ENCODE measurements at places on chromosomes 13 and 19.
A peak's percentile ranks its signal among the peaks of the same experiment; 100 is the strongest.

- no peak for DNase-seq
Measured at GRCh38 chr19:42143341-42144234, 11.3 kb upstream of the POU2F2 start.

DNA sequence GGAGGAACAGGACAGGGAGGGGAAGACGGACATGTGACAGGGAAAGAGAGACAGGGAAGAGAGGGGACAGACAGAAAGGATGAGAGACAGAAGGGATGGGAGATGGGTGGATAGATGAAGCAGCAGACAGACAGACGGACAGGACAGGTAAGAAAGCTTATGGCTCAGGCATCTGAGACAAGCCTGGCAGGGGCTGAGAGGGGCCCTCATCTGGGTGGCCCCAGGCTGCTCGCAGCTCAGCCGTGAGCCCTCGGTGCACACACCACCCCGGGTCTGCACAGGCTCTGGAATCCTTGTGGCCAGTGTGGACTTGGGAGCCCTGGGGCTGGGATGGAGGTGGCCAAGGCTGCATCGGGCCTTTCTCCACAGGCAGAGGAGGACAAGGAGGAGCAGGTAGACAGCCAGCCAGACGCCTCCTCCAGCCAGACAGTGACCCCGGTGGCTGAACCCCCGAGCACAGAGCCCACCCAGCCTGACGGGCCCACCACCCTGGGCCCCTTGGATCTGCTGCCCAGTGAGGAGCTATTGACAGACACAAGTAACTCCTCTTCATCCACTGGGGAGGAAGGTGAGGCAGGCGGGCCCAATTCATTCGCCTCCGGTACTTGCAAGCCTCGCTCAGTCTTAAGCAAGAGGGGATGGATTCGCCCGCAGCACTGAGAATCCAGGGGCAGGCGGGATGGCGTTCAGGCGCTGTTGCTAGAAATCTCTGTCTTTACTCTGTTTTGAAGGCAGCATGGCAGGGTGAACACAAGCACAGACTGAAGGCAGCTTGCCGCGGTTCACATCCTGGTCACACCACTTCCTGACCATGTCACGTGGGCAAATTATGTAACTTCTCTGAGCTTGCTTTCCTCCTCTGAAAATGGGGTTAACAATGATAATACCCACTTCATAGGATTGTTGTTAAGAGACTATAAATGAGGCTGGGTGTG is 14.0 kb downstream of the GRAMD1A start:
- peak; percentile 84 for DNase-seq

GRCh38 chr19:41535029-41535622 is 40.8 kb upstream of the CEACAM21 start:
- peak; percentile 14 for DNase-seq

GRCh38 chr13:84031120-84031519 is 148.8 kb upstream of the SLITRK1 start:
- no peak for DNase-seq

DNA sequence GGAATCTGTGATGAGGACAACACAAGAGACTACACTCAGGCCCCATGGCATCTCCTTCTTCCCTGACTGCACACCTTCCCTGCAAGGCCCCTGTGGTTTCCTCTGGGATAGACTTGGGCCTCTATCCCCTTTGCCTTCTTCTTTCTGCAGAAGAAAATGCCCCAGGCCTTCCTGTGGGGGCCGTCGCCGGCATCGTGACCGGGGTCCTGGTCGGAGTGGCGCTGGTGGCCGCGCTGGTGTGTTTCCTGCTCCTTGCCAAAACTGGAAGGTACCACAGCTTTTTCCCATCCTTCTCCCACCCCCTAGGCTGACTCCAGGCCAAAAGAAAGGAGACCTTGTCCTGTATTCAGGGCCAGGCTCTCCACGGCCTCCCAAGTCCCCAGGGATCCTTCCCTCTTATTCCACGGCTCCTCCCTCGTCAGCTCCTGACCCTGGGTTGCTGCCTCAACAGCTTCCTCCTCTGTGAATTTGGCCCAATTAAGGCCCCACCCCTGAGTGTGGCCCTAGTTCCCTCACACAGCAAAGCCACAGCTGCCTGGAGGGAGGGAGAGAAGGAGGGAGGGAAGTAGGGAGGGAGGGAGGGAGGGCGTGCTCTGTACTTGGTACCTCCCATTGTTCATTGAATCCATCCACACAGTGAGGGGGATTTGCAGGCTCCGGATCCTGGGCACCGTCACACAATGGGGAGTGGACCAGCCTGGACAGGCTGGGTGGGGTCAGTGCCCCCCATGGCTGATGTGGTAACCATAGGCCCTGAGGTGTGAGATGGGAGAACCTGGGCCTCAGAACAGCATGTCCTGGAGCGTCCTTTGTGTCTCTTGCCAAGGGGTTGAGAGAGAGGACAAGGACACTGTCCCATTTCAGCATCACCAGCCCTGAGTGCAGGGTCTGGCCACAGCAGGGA is 12.5 kb downstream of the CEACAM3 start:
- DNase-seq: peak; percentile 10

GRCh38 chr13:92951273-92951890 is 275.2 kb upstream of the GPC6 start:
- no peak for DNase-seq

DNA sequence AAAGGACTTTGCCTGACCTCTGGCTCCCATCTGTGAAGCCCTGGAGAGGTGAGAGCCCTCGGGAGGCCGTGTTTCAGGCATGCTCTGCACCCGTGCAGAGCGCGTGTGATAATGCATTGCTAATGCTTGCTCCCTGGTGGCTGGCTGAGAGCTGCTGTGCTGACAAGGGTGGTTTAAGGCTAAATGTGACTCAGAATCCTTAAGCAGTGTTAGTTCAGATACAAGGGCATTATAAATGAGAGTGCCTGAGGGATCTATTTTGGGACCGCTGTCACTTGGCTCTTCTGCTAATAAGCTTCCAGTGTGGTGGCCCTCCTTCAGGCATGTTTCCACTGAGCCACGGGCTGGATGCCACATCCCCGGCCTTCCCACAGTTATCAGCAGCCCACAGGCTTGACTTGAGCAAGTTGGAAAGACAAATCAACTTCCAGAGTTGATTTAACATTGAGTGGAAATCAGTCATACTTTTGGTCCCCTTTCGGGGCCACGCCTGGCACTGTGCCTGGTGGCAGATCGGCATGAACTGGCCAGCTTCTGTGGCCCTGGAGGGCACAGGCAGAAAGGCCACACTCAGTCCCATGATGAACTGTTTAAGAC is 17.0 kb downstream of the ALOX5AP start:
- no peak for DNase-seq

GRCh38 chr19:33906578-33907335 is 110.1 kb downstream of the KCTD15 start:
- DNase-seq: no peak

GRCh38 chr13:111956261-111957151 is 110.4 kb upstream of the SOX1 start:
- DNase-seq: no peak

DNA sequence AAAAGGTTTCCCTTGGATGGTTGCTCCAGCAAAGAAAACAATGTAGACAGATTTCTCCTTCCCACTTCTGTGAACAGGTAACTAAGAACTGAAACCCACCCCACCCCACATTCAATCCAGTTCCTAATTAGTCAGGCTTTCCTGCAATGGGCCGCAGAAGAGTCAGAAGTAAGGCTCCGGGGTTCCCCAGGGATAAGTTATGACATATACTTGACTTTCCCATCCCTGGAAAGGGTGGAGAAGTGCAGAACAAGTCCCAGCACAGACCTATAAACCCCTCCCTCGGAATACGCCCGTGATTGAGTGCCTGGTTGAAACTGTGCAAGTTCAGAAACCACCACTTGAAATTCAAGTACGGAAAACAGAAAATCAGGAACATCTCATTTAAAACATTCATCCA is 24.9 kb downstream of the RCBTB2 start:
- no peak for DNase-seq

DNA sequence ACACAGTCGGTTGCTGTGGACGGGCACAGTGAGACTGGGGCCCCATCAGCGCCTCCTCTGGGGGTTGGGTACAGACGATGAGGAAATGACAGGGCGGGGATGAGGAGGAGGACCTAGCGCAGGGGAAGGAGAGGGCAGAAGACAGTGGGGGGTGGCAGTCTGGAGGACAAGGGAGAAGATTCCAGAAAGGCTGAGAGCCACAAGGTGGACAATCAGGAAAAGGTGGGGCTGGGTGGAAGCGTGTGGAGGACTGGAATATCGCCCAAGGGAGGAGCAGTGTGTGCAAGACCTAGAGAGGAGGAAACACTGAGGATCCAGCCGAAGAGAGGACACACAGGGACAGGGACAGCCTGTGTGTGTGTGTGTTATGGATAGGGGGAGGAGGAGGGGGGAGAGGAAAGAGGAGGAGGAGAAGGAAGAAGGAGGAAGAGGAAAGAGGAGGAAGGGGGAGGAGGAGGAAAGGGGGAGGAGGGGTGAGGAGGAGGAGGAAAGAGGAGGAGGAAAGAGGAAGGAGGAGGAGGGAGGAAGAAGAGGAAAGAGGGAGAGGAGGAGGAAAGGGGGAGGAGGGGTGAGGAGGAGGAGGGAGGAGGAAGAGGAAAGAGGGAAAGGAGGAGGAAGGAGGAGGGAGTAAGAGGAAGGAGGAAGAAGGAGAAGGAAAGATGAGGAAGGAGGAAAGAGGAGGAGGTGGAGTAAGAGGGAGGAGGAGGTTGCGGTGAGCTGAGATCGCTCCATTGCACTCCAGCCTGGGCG is 15.8 kb upstream of the GARIN5A start:
- peak; percentile 23 for DNase-seq

DNA sequence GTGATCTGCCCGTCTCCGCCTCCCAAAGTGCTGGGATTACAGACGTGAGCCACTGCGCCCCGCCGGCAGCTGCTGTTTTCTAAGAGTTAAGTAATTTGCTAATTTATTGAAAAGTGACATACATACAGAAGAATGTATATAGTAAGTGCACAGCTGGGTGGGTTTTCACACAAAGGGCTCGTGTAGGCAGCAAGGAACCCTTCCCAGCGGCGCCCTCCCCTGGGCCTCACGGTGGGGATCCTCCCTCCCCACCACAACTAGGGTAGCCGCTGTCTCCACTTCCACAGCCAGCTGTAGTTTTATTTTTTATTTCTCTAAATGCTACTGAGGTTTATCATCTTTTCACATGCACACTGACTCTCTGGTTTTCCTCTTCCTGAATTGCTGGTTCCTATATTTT is 64.9 kb downstream of the CRYL1 start:
- DNase-seq: no peak

GRCh38 chr13:20654156-20654555 is 49.3 kb upstream of the IL17D start:
- DNase-seq: no peak

- DNase-seq: no peak
Measured at GRCh38 chr13:40613914-40614313, 52.5 kb downstream of the FOXO1 start.

Measured in CD4-positive, alpha-beta T cell treated with Interleukin-21 for 1 hour (primary cell).